Esophagus muscularis mucosa (tissue), 4 donors: ENCODE measurements at places on chromosomes 13 and 19. TPM values are rescaled to one million over a fixed set of nuclear protein-coding genes. Genes with fewer than 3 reads are reported as not detected.

TMEM221 gene
- not detected for total RNA-seq

GRCh38 chr19:5484398-5485285, 29.4 kb downstream of the ZNRF4 start:
- no peak for DNase-seq

DNA sequence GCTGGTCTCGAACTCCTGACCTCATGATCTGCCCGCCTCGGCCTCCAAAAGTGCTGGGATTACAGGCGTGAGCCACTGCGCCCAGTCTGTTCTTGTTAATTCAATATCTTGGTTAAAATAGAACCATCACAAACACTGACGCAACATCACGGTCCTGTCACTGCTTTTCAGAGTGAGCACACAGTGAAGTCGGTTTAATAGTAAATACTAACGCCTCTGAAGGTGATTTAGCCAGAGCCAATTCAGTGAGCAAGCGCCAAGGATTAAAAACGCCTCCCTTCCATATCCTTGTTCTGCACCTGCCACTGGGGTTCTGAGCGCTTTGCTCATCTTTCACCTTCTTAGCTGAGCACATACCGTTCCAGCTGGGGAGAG, 30.3 kb downstream of the LAMP1 start:
- no peak for DNase-seq

DNA sequence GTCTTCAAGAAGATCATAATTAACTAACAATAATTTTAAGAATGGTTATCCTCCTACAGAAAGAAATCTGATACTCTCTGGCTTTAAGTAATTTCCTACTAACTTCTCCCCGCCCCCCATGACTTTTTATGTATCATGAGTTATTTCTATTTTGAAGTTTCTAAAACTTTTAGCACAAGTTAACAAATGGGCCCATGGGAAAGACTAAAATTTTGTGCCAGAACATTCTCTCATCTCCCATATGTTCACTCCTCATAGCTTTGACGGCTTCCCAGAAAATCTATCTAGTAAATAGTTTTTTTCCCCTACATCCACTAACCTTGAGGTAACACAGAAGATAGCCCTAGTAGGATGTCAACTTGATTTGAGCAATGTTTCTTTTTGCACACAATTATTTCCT, 148.3 kb downstream of the POSTN start:
- DNase-seq: no peak

DNA sequence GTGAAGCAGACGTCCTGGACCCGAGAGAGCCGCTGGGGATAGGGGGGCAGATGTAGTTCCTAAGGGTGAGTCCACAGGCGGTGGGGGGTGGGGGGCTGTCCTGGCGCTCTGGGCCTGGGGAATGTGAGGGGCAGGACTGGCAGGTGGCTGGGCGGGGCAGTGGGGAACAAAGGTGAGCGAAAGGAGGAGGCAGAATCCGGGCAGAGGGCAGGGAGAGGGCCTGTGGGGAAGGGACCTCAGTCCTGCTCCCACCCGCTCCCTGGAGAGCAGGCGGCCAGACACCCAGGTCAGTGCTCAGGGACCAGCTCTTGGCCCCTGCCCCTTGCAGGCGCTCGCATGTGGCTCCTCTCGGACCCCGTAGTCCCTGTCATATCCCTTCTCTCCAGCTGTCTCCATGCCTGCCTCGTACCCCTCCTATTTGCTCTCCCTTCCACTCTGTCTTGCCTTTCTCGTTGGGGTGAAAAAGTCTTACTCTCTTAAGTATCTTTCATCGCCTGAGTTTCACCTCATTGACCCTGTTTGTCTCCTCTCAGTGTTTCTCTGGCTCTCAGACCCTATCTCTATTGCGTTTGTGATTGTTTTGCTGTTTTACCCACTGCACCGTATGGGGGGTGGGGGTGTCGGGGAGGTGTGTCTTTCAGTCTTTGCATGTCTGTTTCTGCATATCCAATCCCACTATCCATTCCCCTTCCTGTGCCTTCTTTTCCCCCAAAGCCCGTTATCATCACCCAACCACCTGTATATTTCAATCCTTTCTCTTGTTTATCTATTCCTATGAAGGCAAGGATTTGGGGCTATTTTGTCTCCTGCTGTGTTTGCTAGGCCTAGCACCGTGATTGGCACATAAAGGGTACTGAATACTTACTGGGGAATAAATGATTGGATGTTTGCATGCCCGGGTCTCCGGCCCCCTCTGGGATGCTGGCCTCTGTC, 5.8 kb downstream of the SPHK2 start:
- no peak for DNase-seq

FAM83E gene
- total RNA-seq: 0.69 TPM

PPAN gene
- 31.6 TPM for total RNA-seq

DNA sequence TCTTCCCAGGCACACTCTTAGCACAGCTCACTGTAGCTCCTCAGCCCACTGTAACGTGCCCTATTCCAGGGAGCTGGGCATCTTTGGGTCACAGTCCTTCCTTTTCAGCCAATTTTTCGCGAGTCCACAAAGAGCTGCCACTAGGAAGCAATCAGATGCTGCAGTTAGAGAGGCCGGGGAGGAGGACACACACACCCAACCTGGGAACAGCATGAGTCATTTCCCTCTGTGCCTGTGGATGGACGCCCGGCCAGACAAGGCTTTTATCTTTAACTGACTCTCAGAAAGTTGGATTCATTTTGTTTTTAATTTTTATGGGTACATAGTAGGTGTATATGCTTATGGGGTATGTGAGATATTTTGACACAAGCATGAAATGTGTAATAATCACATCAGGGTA, 918.6 kb downstream of the UQCRFS1 start:
- DNase-seq: peak; percentile 83

TPM4 gene
- 445 TPM for total RNA-seq

DNA sequence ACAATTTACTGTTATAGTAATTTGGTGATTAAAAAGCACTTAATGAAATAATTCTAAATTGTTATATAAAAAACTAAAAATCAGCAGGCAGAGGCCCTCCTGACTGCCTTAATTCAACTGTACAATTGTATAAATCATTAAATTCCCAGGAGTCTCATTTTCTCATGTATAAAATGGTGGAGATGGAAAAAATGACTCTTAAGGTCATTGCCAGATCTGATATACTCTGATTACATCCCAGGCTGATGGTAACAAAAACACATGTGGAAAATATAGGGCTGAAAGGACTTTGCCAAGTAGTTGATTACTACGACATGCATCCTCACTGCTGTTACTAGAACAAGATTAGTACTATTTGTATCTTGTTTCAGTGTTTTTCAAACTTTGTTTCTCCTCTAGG, 1020.0 kb upstream of the SLC10A2 start:
- DNase-seq: no peak

GRCh38 chr19:33254245-33254824, 28.7 kb upstream of the SLC7A10 start:
- DNase-seq: no peak

- no peak for DNase-seq
These were observed 96.7 kb upstream of the CLDN10 start for GRCh38 chr13:95455782-95456181.

FAM216B gene
- total RNA-seq: not detected

DNA sequence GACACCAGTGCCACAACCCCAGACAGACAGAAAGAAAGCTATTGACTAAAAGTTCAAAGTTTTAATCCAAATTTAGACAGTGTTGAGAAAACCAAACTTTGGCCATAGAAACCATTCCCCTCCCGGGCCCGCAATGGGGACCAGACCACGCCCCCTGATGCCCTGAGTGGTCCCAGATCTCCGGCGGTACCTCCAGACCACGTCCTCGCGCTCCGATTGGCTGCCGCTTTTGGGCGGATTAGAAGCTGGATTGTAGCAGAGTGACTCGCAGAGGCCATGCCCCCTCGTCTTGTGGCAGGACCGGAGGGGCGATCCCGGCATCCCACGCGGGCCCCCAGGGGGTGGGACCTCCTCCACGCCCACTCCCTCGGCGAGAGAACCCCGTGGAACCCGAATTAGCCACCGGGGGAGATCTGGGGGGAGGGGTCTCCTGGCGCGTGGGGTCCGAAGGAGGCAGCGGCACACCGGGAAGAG, 797 bp upstream of the HSD17B14 start:
- DNase-seq: peak; percentile 96

DNA sequence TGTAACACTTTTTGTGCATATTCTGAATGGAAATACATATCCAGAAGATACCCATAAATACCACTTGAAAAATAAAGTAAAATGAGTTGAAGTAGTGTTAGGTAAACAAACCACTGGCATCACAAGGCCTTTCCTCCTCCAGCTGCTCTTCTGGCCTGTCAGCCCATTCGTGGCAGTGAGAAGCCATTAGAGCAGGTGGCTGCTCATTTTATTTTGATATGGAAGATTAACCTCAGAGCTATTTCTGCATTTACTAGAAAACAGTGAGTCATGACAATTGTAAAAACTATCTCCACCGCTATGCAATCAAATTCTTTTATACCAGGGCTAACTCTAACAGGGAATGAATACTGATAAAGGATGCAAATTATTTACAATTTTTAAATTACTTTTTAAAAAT, 2898.1 kb downstream of the PCDH9 start:
- no peak for DNase-seq

- DNase-seq: no peak
These were observed 21.3 kb downstream of the ZNF77 start for GRCh38 chr19:2923510-2923909.

DNA sequence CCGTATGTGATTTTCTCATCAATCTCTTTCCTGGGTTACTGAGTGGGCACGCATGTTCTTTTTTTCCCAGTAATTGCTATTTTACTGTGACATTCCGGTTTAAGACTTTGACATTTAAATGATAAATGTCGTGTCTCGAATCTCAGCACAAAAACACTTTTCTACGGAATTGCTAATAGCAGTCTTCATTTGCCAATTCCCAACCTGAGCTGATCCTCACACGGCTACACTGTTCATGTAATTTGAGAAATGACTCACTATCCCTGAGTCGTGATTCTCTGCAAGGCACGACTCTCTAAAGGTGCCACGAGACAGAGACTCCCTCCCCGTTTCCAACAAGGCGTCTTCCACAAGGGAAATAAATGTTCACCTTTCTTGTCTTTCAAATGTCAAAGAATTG, 88.7 kb upstream of the USP29 start:
- DNase-seq: no peak

FGF9 gene
- total RNA-seq: 0.50 TPM

C19orf53 gene
- 168 TPM for total RNA-seq

DNA sequence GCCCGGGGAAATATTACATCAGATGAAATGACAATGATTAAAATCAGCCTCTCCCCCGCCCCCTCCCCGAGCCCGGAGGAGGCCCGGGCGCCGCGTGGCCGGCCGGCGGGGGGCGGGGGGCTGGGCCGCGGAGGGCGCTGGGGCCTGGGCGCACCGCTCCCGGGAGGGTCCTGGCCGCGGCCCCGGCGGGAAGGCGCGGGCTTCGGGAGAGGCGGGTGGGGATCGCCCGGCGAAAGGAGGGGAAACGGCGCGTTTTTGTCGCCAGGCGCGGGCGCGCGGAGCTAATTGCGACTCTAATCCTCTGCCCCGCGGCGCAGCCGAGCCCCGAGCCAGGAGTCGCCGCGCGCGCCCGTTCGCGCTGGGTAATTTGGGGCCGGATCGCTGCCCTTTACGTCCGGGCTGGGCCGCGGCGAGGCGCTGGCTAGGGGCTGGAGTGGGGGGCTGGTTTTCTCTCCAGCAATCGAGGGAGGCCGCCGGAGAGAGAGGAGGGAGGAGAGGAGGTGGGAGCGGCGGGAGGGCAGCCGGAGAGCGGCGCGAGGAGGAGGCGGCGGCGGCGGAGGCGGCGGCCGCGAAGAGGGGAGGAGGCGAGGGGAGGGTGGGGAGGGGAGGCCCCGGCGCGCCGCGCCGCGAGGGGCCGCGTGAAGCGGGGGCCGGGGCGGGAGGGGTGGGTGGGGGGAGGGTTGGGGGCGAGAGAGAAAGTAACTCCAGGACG, at the start of gene KCTD15:
Gene KCTD15 (plus strand): TSS at position 707 of the 712 bp plus-strand sequence. CDS start 3,585 bp downstream, outside the sequence.
- no peak for DNase-seq
